Stimulated activated CD8-positive, alpha-beta memory T cell treated with anti-CD3 and anti-CD28 coated beads, Interleukin-7, amount 100 ng/mL, for 1 hour (primary cell): ENCODE measurements at places on chromosomes 3 and 15.

DNA sequence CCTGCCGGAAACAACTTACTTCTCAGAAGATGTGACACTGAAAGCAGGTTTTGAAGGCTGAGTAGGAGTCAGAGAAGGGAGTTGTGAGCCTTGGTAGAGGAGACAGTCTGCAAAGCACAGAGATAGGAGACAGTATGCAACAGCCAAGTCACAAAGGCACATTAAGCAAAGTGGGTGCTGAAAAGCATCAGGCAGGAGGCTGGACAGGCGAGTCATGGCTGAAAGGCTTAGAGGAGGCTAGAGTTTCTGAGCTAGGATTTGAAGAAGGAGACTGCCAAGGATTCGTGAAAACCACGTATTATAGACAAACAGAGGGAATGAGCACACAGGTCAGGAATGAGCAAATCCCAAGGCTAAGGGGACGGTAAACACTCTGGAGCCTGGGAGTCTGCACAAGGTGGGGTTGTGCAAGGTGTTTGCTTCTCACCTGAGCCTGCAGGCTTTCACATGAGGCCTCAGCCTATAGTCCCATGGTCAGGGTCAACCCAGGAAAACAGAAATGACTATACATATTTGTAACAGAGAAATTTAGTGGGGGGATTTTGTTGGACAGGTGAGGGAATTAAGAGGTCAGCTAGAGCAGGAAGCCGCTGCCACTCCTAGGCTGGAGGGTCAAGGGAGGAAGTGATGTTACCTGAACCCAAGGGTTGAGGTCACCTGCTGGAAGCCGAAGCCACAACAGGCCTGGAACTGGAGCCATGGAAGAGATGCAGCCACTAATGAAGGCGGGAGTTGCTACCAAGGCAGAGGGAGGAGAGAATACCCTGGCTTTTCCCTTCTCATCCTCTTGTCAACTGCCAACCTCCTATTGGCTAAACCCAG is 23.1 kb upstream of the TRIM71 start:
- no peak for DNase-seq

DNA sequence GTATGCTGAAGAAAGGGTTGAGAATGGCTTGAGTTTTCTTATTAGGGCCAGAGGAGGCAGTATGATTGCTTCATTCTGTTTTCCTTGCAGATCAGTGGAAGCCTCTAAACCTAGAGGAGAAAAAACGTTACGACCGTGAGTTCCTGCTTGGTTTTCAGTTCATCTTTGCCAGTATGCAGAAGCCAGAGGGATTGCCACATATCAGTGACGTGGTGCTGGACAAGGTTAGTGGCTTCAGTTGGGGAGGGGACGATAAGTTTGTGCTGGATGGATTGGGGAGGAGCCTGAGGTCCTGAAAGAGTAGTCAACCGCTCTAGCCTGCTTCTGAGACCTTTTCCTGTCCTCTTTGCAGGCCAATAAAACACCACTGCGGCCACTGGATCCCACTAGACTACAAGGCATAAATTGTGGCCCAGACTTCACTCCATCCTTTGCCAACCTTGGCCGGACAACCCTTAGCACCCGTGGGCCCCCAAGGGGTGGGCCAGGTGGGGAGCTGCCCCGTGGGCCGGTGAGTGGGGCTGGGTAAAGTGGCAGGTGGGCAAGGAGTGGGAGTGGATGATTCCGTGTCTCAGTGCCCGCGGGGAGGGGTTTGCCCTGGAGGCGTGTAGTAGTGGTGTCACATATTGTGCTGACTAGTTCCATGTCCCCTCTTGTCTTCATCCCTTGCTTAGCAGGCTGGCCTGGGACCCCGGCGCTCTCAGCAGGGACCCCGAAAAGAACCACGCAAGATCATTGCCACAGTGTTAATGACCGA is 8.5 kb downstream of the EIF4G1 start:
- no peak for DNase-seq

- DNase-seq, result no peak
Observed at GRCh38 chr15:81263477-81263876, 60.5 kb downstream of the STARD5 start.

GRCh38 chr3:47024932-47025331 is 45.5 kb downstream of the NBEAL2 start:
- DNase-seq, result no peak

DNA sequence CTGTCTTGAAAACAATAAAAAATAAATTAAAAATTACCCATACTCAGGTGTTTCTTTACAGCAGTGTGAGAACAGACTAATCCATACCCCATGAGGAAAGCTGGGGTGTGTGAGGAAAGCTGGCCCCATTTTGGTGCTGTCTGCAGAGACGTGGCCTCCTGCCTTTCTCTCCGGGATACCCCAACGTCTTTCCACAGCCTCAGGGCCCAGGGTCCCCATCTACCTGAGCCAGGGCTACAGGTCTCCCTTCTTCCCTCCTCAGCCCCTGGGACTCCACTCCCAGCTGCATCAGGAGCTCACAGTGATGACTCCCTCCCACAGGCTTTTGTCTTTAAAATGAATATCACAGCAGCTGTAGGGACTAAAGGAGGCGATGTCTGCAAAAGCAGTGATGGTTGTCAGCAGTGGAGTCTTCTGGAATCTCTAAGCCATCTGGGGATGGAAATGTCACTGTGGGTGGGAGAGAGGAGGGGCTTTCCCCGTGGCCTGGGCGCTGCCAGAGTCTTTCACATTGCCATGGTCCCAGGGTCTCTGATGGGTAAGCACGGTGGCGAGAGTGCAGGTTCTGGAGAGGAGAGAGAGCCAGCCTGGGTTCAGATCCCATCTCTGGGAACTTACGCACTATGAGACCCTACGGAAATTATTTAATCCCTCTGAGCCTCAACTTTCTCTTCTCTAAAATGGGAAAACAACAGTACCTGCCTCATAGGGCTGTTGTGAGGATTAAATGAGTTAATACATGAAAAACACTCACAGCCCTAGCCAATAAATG is 259.3 kb downstream of the PLCL2 start:
- DNase-seq, result no peak

- no peak for DNase-seq
Observed at GRCh38 chr15:29934251-29934650, 112.0 kb upstream of the TJP1 start.

- no peak for DNase-seq
Observed at GRCh38 chr3:141111364-141112155, 60.4 kb downstream of the SPSB4 start.

GRCh38 chr15:66941791-66942190 is 123.6 kb upstream of the SMAD3 start:
- DNase-seq, result no peak

DNA sequence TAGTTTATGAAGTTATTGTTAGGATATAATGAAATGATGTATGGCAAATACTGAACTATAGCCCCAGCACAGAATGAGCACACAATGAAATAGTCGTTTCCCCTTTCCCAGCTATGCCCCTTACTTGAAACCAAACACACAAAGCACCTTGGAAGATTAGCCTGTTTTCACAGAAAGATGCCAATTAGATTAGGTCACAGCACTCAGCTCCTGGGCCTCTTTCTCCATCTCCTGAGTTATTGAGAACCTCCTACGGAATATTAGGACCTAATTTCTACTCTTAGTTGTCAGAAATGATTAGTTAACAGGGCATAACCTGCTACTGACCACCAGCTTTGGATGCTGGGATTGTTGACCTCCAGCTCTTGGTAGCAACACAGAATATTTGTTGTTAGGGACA is 269.4 kb upstream of the ROPN1 start:
- no peak for DNase-seq

- DNase-seq, result no peak
Observed at GRCh38 chr3:64956711-64957325, 269.0 kb upstream of the ADAMTS9 start.

DNA sequence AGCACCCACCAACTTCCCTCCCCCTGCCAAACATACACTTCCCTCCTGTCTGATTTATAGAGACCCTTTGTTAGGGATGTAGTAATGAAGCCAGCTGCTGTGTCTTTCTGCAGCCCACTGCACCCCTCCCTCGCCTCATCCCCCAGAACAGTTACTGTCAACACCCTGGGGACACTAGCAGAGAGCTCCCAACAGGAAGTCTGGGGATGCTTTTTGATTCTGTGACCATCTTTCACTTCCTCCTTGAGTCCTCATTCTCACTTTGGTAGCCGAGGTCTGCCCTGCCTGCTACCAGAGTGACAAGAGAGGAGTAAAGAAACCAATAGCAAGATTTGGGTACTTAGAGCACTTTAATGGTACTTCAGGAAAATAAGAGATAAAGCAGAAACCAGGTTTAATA is 201.6 kb downstream of the SATB1 start:
- no peak for DNase-seq

DNA sequence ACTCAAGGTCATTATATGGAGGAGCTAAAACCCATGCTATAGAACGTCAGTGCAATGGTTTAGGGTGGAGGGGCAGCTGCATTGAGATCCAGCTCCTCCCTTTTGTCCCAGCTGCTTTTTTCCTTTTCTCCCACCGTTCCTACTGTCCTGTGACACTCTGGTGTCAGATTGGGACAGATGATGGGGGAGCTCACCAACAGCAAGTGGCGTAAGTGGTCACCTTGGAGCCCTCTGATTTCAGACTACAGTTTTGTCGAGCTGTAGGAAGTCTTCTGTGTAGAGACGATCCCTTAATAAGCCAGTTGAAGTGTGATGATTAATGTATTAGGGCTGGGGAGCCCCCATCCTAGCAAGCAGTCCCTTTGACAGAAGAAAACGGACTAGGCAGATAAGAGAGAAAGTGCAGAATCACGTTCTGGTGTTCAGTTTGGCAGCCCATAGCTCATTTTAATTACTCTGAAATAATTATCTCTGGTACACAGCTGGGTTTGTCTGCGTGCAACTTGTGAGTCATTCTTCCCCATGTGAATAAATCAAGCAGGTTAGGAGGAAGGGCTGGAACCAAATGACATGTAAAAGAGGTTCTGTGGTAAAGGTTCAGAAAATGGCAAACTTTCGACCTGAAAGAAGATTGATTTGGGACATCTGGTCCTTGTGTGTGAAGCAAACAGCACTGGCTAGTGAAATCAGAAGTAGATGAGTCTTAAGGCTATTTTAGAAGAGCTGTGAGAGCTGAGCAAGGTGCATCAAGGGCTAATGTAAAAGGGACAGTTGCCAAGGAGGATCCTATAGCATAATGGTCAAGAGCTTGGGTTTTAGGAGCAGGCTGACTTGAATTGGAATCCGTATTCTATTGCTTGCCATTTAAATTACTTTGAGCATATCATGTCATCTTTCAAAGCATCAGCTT is 241.4 kb downstream of the EDEM1 start:
- DNase-seq, result no peak

GRCh38 chr3:44762170-44762677 is 630 bp downstream of the KIF15 start:
- DNase-seq, result no peak

DNA sequence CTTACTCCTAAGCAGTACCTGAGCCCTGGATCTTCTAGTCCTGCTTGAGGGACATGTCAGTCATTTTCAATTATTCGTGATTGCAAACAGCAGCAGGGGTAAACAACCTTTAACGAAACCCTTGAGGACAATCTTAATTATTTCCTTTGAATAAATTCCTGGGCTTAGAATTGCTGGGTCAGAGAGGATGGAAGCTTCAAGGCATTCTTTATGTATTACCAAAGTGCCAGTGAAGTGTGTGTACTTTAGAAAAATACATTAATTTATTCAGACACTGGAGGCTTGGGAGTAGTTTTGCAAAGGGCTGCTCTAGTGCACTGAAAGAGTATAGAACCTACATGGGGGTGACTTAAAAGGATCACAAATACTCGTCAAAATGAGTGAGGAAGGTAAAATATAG is 280.8 kb upstream of the LRRFIP2 start:
- no peak for DNase-seq

DNA sequence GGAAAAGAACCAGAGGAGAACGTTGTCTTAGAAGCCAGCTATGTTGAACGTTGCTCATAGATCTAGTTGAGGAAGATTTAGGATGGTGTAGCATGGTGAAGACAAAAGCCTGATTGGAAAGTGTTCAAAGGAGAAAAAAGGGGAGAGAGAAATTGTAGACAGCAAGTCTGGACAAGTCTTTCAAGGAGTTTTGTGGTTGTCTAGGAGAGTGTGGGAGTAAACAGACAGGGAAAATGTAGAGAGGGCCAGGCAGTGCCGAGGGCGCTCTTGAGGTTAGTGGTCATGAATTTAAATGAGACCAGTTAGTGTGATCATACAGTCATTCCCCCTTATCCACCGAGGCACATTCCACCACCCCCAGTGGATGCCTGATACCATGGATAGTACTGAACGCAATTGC is 167.5 kb upstream of the IL12A start:
- no peak for DNase-seq

- DNase-seq, result no peak
Observed at GRCh38 chr3:140499114-140499757, 178.6 kb upstream of the TRIM42 start.

- DNase-seq, result no peak
Observed at GRCh38 chr3:194748225-194748624, 62.5 kb downstream of the FAM43A start.

DNA sequence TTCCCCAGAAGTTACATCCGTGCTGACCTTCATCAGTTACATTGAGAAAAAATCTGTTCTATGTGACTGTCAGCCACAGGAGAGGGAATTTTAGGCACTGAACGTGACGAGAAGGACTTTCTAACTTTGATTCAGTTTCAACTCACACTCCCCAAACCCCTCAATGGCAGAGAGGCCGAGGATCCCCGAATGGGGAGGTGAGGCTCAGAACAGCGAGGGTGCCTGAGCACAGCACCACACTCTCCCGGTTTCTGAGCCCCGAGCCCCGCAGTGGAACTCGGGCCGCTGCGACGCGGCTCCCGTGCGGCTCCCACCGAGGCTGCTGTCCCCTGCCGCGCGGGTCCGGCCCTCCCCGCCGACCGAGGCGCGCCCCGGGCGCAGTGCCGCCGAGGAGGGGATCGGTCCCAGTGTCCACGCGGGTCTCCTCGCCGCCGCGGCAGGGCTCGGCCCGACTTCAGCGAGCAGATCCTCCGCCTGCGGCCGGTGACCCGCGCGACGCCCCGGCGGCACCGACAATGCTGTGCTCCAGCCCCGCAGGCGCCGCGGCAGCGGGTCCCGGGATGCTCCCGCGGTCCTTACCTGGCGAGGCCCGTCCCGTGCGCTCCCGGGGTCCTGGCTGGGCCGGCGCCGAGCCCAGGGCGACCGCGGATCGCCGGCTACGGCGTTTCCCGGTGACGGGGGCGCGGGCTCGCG is 439 bp downstream of the CTXND1 start:
- no peak for DNase-seq

DNA sequence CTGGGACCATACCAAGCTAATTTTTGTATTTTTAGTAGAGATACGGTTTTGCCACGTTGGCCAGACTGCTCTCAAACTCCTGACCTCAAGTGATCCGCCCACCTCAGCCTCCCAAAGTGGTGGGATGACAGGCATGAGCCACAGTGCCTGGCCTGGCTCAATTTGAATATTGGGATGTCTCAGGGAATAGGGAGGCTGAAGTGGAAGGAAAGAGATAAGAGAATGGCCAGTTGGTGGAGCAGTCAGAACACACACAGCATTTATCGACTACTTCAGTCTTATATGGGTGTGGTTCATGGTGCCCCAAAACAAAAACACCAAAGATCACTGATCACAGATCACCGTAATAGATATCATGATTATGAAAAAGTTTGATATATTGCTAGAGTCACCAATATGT is 144.4 kb downstream of the GMNC start:
- DNase-seq, result no peak

- no peak for DNase-seq
Observed at GRCh38 chr15:39874890-39875549, 45.0 kb downstream of the GPR176 start.

- DNase-seq, result no peak
Observed at GRCh38 chr3:80094589-80094988, 326.8 kb upstream of the ROBO1 start.
